ENCODE measurements at places on chromosomes 16 and 17. TPM values are rescaled to one million over a fixed set of nuclear protein-coding genes. Genes with fewer than 3 reads are reported as not detected.

DNA sequence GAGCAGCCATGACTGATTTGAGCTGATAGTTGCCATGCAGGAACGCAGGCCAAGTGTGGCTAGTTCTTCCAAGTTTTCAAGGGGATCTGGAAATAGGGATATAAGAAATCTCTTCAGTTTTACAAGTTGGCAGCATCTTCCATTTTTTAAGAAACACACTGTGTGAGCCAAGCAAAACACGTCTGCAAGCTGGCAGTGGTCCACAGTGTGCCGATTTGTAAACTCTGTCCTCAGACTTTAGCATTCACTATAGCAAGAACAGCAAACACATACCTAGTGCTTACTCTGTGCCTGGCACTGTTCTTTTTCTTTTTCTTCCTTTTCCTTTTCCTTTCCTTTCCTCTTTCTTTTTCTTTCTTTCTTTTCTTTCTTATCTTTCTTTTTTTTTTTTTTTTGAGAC lies 2.9 kb downstream of the ORAI3 start:
- H3K36me3 ChIP-seq, result no peaks in the 10 kb centered on the region
- peaks cover 23% of the 10 kb centered on the region for H3K4me1 ChIP-seq
- H3K4me3 ChIP-seq, result no peak overlapping the region

The NOL3 gene
- total RNA-seq, result 2.1 TPM

DNA sequence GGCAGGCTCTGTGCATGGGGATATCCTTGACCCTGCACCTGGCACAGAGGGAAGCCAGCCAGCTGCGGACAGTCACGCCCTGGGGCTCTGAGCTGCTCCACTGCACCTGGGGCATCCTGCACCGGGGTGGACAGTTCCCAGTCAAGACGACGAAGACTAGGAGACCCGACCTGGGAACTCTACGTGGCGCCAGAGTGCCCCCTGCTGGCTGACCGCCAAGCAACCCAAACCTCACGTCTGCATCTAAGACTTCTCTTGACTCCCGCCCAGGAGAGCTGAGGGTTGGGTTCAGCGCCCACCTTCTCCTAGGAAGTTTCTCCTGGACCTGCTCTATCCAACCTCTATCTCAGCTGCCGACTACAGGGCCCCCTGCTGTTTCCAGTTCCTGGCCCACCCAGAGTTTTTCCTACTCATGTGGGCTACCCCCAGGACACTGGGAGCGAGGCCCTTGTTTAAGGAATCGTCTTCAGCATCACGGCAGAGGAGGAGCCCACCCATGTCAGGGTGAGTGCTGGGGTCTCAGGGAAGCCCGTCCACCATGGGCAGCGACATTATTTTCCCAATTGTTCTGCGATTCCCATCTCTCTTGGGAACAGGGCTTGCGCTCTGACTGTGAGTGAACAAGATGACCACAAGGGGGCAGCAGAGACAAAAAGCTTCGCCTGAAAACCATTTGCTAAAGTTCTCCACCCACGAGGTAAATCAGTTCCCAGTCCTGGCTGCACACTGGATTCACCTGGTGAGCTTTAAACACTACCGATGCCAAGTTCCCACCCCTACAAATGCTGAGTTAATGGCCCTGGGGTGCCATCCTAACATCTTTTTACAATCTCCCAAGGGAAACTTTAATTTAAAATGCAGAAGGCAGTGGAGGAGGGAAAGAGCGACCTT lies 29.3 kb downstream of the TLE7 start:
- H3K4me1 ChIP-seq, result peaks cover 6% of the 10 kb centered on the region
- no peak overlapping the region for H3K27ac ChIP-seq
- H3K36me3 ChIP-seq, result no peaks in the 10 kb centered on the region
- no peaks in the 10 kb centered on the region for H3K27me3 ChIP-seq
- DNase-seq, result peak; percentile 50
- H3K4me3 ChIP-seq, result no peak overlapping the region

GRCh38 chr16:68144008-68144407 lies 58.8 kb downstream of the NFATC3 start:
- H3K27ac ChIP-seq, result no peak overlapping the region
- H3K4me3 ChIP-seq, result no peak overlapping the region
- H3K27me3 ChIP-seq, result no peaks in the 10 kb centered on the region
- H3K36me3 ChIP-seq, result no peaks in the 10 kb centered on the region
- DNase-seq, result no peak

The CDH3 gene
- not detected for total RNA-seq
